ENCODE measurements at places on chromosomes 16 and 17.
A peak's percentile ranks its signal among the peaks of the same experiment; 100 is the strongest.

DNA sequence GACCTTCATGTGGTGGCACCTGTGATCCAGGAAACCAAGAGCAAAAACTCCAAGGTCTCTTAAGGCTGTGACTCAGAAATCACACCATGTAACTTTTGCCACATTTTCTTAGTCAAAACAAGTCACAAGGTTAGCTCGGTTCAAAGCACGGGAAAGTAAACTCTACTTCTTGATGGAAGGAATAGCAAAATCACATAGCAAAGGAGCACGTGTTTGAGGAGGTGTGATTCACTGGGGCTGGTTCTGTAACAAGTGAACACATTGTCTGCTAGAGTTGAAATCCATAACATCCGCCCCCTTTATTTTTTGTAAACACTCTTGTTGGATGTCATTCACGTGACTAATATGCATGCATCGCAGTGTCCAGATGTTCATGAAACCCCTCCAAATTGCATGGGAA, 415.0 kb upstream of the MAF start:
- DNase-seq, result no peak

DNA sequence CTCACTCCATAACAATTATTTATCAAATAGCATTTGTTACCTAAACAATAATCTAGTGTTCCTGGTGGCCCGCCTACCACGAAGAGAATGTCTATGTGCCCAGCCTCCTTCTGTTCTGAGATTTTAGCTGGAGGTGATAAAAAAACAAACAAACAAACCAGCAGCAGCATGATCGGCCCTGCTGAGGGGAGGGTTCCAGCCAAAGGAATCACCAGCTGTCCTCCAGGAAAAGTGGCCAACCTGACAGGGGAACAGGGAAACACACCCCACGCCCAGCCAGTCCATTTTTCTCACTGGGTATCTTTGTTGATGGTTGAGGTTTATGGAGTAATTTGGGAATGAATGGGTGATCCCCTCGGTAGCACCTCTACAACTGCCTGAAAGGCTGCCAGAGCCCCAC, 203.0 kb upstream of the DYNLRB2 start:
- no peak for DNase-seq

DNA sequence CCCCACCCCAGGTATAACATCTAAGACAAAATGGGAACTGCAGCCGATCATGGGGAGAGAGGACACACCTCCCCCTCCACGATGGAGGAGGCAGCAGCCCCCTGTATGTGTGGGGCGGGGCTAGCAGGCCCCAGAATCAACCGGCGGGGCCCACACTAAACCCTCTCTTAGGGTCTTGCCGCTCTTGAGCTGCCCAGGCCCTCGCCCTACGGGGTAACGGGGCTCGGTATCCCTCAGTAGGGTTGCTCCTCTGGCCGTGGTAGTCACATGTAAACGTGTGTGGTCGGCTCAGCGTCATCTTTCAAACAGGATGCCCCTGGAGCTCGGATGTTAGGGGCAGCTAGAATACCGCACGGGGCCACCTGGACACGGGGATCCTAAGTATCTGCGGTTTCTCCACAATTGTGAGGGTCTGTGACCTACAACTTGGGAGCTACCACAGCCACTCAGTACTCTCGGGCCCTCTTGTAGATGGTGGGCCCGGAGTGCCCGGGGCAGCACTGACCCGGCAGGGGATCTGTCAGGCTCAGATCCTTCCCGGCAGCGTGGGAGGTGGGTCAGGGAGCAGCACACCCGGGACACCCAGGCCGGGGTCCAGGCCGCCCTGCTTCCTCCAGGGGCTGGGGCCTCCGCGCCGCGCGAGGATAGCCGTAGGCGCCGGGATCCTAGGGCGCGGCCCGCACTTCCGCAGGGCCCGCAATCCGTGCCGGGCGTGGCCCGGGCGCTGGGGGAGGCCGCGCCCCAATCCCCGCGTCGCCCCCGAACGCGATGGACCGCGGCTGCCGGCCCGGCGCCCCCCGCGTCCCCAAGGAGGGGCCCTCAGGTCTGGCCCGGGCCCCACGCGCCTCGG, 781 bp downstream of the ARHGDIA start:
- DNase-seq, result peak; percentile 62

DNA sequence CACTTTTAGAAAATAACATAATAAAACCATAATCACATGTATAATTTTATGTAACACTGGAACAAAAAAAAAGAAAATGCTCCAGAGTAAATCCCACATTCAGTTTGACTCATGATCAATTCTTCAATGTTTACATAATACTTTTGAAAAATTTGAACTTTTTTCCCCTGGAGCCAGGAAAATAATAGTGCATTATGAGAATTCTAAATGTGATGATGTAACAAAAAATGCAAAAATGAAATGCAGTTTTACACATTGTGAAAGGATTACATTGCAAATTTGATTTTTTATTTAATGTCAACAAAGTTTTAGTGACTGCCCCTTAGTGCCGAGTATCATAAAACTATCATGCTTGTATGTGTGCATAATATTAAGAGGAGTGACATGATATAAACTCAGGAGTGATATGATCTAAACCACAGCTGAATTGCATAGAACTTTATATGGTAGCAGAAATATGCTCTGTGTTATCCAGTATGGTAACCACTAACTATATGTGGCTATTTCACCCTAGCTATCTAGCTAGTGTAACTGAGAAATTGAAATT, 238.2 kb downstream of the CDH8 start:
- DNase-seq, result no peak

DNA sequence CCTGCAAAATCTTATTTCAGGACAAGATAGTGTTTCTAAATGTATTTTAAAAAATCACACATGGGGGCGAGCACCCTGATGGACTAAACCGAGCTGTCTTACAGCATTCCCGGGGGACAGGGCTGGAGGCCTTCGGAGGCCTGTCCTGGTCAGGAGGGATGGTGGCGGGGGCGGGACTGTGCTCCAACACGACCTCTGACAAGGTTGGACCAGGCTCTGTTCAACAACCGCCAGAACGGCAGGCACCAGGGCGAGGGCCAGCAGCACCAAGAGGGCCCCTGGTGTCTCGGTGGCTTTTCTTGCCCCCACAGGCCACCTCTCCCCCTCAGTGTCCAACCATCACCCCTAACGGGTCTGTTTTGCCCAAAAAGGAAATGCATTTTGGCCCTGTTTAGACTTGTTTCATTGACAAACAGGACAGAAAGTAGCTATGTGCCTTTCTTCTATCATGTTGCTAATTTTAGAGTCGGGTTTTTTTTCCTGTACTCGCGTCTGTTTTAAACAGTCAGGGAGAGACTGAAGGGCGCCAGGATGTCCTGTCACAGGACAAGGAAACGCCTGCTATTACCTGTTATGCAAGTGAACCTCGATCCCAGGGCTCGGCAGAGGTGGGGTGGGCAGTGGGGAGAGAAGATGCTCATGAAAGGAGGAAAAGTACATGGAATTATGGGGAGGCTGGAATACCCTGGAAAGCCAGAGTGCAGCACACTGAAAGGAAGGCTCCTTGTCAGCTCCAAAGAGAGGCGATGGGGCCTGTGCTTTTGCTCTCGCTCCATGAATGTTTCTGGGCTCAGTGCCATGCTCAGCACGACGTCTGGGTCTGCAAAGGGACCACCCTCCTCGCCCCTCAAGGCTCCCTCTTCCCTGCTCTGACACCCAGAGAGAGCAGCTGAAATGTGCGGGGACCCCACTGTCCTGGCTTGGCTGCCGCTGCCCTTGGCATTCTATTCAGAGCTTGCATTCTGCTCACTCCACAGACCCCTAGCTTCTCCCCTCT, 11.9 kb downstream of the TMEM204 start:
- no peak for DNase-seq

- peak; percentile 93 for DNase-seq
Observed at GRCh38 chr16:66961065-66961744, at the start of gene CES3. TSS of gene CES3 (plus strand) at chr16:66961266. CDS start at chr16:66961308, 42 bp downstream.

DNA sequence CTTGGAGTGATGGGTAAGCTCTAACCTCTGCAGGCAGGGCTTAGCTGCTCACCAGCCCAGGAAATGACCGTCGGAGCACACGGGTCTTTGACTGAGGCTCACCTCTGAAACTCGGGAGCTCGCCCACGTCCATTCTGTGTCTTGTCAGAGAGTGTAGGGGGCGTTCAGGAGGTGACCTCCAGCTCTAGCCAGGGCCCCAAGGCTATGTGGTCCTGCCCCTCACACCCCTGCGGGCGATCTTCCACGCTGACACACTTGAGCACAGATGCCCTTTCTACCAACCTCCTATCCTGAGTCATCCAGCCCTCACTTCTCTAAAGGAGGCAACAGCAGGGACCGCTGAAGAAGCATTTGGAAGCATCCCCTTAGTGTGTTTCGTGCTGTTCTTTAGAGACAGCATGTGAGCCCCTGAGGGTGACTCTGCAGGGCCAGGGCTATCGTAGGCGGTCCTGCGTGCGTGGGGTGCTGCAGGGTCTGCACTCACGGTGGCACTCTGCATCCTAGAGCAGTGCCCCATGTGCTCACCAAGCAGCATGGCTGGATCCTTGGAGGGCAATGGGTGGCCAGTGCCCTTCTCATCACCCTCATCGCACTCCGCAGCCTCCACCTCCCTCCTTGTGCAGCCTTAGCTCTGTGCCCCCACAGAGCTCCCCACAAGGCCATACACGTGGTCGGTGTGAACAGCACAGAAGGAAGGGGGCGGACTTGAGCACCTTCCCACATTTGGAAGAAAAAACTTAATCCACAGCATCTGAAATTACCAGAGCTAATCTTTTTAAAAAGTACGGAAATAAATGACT, 33.8 kb downstream of the SLC47A1 start:
- peak; percentile 50 for DNase-seq

DNA sequence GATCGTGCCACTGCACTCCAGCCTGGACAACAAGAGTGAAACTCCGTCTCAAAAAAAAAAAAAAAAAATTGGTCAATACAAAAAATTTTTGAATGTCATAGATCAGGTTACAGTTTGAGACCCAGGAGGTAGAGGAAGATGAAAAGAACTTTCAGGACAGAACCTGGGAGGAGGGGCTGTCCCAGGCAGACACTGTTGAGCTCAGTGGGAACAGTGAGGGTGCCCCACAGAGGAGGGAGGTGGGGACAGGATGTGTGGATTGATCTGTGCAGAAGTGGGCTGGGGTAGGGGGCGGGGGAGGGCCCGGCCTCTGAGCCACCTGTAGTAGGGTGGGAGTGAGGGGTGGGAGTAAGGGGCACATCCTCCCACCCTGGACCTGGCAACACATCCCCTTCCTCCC, 58.3 kb downstream of the PRMT7 start:
- DNase-seq, result no peak

DNA sequence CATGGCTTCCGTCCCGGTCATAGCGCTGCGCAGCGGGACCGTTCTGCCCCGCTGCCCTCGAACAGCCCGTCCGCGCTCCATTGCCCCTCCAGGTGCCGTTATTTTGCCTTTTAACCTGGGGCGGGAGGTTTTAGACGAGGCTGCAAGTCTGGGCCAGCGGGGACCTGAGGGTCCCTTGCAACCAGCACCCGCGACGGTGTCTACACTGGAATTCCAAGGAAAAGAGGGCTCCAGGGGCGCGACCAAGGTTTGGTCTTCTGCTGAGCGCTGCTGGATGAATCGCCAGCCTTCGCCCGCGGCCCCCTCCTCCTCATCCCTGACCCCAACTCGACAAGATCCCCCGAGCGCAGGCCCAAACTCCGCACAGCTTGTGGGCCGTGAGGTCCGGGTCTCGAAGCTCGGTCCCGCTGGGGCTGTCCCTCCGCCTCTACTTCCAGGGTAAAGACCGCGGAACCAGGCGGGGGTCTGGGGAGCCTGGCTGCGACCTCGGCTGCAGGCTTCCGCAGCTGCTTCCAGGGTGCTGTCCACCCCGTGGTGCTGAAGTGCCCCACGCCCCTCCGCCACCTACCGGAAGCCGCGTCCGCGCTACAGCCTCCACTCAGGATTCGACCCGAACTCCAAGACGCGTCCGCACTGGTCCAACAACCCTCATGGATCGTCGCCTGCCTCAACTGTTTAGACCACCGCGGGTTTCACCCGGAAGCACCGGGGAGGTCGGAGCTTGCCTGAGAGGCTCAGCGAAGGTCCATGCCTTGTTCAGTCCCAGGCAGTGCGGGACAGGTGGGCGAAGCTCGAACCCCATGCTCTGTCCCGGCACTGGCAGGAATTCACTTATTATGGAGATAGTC, 10.1 kb upstream of the CA4 start:
- peak; percentile 89 for DNase-seq

DNA sequence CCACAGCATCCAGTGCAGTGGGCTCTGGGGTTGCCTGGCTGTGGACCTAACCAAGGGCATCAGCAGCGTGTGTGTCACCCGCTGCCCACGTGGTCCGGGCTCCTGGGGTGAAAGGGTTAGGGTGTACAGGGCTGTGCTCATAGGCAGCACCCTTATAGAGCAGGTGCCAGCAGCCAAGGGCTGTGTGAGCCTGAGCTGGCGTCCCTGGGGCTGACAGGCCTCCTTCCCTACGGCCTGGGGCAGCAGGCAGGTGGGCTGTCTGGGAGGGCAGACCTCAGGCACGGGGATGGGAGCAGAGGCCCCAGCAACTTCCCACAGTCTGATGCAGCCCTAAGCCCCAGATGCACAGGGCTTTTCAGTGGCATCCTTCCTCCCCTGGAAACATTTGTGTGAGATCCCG, 13.9 kb downstream of the CD300A start:
- DNase-seq, result no peak

DNA sequence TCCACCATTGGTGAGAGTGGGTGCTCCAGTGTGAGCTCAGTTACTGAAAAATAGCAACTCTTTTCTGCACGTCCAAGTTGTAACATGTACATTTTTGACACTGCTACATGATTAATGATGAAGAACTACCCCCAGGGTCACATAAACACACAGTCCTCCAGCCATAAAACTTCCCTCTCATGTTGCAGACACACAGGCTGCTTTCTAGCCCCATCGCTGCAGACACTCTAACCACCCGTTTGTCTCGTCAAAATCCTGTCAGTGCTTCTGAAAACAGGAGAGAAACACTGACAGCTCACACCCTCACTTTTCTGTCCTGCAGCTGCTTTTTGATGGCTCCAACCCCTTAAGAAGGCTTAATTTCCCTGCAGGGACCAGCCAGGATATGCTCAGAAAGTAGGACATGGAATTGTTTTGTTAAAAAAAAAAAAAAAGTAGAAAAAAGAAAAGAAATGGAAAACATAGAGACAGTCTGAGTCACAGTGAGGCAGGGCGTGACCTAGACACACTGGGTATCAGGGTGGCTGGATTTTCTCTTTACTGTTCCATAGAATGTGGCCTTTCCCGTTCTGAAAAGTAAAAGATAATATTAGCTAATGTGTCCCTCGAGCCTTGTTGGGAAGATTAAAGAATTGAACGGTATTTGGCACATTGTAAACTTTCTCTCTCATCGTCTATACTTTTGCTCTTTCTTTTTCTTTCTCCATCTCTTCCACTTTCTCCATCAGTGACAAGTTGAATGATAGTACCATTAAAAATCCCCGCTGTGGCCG, 20.7 kb upstream of the CCL5 start:
- DNase-seq, result no peak

- DNase-seq, result no peak
Observed at GRCh38 chr16:68072038-68072695, 13.0 kb upstream of the NFATC3 start.

DNA sequence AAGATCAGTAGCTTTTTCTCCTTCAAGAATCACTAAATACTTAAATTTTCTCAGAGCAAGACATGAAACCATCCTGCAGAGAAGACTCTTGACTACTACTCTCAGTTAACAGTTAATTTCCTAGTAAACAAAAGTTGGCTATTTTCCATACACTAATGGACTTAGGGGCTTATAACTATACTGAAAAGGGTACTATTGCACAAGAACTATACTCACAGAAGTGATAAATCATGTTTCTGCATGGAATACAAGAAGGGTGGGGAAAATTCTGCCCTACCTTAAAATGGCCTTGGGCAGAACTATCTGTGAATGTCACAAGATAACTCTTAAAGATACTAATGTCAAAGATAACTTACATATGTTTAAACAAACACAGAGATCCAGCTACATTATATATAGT, 12.5 kb downstream of the ZNF652 start:
- no peak for DNase-seq
